ENCODE measurements at places on chromosomes 6 and 20.
A peak's percentile ranks its signal among the peaks of the same experiment; 100 is the strongest.

DNA sequence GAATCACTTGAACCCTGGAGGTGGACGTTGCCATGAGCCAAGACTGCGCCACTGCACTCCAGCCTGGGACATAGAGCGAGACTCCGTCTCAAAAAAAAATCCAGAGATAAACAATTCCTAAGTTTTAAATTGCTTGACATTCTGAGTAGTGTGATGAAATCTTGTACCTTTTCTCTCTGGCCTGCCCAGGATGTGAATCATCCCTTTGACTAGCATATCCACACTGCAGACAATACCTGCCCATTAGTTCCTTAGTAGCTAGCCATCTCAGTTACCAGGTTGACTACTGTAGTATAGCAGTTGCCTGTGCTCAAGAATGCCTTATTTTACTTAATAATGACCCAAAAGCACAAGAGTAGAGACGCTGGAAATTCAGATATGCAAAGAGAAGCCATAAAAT is 2.8 kb downstream of the ZFP57 start:
- no peak for DNase-seq

- DNase-seq, result no peak
Observed at GRCh38 chr6:119539066-119539746, 189.6 kb upstream of the MAN1A1 start.

- no peak for DNase-seq
Observed at GRCh38 chr6:149628875-149629510, 19.5 kb downstream of the KATNA1 start.

DNA sequence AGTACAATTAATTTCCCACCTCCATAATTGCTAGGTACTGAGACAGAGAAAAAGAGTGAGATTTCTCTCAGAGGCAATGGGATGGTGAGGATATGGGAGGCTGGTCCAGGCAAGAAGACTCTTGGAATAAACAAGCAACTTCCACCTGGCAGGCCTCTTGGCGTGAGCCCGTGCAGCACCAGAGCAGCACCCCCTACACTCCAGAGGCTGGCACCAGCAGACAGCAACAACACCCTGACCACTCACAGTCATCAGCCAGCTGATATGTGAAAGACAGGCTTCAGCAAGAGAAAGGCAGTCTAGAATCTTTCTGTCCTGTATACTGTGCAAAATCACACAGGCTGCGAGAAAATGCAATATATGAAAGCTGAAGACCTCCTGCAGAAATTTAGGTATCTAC is 59.7 kb downstream of the KIF13A start:
- no peak for DNase-seq

DNA sequence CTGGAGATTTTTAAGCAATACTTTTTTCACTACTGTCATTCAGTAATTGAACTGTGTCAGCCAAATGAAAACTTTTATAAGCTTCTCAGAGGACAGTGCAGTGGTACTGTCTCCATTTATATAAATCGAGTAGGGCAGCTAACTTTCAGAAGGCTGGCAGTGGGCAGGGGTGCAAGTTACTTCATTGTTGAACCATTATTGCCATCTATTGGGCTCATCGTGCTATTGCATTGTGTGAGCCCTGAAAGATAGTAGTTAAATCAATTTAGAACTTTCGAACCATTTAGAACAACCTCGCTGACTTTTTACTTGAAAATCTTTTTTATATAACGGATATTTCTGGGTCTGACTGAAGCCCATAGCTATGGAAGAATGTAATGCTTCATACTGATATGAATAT is 347.8 kb upstream of the PLCB4 start:
- peak; percentile 8 for DNase-seq

- no peak for DNase-seq
Observed at GRCh38 chr20:54525916-54526590, 50.7 kb downstream of the DOK5 start.

- no peak for DNase-seq
Observed at GRCh38 chr20:19928328-19929011, 88.7 kb upstream of the NAA20 start.

- no peak for DNase-seq
Observed at GRCh38 chr6:124494956-124495664, 467.1 kb upstream of the RNF217 start.

DNA sequence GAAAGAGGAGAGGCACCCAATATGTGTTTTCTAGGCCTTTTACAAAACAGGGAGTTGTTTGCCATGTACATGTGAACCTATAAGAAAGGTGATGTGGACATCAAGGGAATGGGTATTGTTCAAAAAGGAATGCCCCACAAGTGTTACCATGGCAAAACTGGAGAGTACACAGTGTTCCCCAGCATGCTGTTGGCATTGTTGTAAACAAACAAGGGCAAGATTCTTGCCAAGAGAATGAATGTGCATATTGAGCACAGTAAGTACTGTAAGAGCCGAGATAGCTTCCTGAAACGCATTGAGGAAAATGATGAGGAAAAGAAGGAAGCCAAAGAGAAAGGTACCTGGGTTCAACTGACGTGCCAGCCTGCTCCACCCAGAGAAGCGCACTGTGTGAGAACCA is 13.1 kb downstream of the QRSL1 start:
- DNase-seq, result no peak

GRCh38 chr6:56399250-56399671 is 151.9 kb upstream of the COL21A1 start:
- DNase-seq, result no peak

GRCh38 chr6:157224178-157224950 is 99.0 kb downstream of the TMEM242 start:
- no peak for DNase-seq

DNA sequence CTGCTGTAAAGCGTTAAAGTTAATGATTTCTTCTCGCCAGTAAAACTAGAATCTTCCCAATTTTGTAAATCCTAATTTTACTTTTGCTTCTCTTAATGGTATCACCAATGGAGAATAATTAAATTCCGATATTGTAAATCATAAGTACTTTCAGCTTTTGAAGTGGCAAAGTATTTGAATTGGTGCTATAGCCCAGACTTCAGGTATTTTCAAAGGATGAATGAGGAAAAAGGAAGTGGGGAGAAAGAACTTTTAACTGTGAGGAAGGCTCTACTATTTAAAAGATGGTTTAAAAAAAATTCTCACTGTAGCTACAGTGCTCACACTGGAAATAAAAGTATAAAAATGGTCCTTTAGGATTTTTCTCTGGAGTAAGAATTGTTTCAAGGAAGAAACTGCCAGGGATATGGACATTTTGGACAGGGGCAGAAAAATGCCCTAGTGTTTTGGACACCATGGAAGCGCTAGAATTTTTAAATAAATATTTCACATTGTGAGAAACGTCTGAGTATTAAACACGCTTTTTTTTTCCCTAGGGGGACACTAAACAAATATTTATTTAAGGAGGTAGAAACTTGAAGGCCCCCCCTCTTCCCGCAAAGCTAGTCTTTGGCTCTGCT is 1.3 kb upstream of the TAB2 start:
- no peak for DNase-seq

- DNase-seq, result no peak
Observed at GRCh38 chr6:159097256-159097655, 52.5 kb upstream of the TAGAP start.

- no peak for DNase-seq
Observed at GRCh38 chr6:79780881-79781280, 149.8 kb downstream of the SH3BGRL2 start.
